ENCODE measurements at places on chromosomes 4 and X.

GRCh38 chrX:109409181-109409580, 72.7 kb downstream of the GUCY2F start:
- no peak for DNase-seq

- no peak for DNase-seq
Observed at GRCh38 chr4:47462799-47463234, 685 bp downstream of the COMMD8 start.

DNA sequence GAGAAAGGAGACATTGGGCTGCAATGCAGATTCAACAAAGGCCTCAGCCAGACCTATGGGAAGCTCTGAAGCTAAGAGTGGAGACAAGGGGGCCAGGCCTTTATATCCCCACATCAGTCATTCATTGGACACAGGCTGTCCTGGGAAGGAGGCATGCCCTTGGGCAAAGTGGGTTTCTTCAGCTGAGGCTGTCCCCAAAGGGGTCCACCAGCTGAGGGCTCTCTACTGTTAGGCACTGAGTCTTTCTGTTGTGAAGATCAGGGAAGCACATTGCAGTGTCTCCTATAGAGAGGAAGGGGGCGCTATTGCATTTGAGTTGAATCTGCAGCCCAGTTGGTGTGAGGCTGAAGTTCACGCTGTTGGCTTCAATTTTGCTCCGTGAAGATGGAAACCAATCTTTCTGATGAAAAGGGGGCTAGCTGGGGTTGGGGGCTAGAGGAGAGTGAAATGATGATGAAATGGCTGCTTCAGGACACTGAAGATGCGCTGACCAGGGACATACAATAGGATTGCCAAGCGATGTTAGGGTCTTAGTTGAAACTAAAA, 48.0 kb downstream of the SLC25A5 start:
- peak; percentile 67 for DNase-seq

- no peak for DNase-seq
Observed at GRCh38 chr4:1502976-1503375, 96.7 kb upstream of the NKX1-1 start.

GRCh38 chrX:45842207-45842925, 641.7 kb upstream of the DIPK2B start:
- DNase-seq: no peak

GRCh38 chr4:61866378-61867030, 666.4 kb downstream of the ADGRL3 start:
- no peak for DNase-seq

DNA sequence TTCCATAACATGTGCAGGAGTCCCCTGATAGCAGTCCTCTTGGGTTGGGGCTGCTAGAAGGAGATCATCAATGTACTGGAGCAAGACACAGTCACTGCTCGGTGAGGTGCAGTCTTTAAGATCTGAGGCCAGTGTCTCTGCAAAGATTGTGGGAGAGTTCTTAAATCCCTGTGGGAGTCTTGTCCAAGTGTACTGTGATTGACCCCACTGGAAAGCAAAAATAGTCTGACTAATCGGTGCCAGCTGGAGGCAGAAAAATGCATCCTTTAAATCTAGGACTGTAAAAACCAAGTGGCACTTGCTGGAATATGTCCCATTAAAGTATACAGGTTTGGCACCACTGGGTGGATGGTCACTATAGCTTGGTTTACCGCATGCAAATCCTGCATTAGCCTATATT, 31.1 kb downstream of the SULT1E1 start:
- no peak for DNase-seq

DNA sequence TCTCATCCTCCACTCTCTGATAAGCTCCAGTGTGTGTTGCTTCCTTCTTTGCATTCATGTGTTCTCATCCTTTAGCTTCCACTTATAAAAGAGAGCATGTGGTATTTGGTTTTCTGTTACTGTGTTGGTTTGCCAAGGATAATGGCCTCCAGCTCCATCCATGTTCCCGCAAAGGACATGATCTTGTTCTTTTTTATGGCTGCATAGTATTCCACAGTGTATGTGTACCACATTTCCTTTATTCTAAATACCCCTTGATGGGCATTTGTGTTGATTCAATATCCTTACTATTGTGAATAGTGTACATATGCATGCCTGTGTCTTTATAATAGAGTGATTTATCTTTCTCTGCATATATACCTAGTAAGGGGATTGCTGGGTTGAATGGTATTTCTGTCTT, 155.1 kb downstream of the DCK start:
- no peak for DNase-seq

DNA sequence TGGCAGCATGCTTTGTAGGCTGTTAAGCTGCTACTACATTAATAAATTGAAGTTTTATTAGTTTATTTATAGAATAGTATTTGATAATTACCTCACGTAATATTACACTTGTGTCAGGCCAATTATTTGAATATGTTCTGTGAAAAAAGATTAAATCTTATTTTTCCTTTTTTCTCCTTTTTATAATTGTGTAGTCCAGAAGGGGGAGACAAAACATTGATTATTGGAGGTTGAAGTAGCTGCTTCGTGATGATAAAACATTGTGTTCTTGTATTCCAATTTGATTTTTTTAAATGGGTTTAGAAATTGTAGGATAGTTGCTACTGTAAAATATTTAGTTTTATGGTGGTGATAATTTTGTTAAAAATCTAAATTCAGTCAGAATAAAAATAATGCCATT, 85.7 kb downstream of the DIAPH2 start:
- DNase-seq: peak; percentile 1

- no peak for DNase-seq
Observed at GRCh38 chr4:152938237-152938947, 2.3 kb downstream of the FHDC1 start.

DNA sequence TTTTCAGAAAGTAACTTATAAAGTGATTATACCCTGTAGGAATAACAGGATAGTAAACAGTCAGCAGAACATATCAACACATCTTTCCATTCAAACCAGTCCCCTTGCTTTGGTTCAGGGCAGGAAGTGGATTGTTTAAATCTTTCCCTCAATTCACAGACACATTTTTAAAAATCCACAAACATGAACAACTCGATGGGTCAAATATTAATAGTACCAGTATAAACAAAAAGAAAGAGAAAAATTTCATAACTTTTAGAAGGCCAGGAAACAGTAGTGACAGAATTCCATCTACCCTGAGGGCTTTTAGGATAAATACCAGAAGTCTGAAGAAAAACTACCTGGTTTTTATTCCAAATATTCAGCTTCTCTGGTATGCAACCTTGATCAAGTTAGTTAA, 1072.8 kb upstream of the PABPC4L start:
- no peak for DNase-seq

GRCh38 chrX:643241-643595, 12.6 kb downstream of the SHOX start:
- DNase-seq: no peak

GRCh38 chr4:185171373-185172071, 28.5 kb downstream of the SLC25A4 start:
- DNase-seq: no peak

DNA sequence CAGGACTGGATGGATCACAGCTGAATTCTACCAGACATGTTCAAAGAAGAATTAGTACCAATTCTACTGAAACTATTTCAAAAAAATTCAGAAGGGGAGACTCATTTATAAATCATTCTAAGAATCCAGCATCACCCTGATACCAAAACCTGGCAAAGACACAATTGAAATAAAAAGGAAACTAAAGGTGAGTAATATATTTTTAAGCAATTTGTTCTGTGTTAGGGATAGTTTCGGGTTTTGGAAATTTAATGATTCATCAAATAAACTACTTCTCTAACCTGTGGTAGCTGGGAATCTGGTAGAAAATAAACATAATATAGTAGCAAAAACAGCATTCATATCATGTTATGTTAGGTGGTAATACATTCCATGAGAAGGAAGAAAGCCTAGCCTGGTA, 662.2 kb upstream of the BOD1L1 start:
- peak; percentile 42 for DNase-seq

GRCh38 chrX:7133050-7133440, 14.5 kb upstream of the STS start:
- no peak for DNase-seq

DNA sequence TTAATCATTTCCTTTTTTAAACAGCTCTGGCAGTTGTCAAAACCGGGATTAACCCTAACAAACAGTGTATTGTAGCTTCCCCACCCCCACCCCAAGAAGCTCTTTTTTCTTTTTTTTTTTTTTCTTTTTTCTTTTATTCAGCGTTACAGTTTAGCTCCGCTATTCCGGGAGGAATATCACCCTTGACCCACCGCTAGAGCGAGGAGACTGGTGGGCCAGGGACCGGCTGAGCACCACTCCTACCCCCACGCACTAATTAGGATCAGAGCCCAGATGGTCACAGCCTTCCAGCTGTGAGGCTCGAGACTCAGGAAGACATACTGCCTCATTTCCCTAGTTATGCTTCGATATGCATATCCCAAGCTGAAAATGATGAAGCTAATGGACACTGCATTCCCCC, 2.0 kb downstream of the PARM1 start:
- no peak for DNase-seq

DNA sequence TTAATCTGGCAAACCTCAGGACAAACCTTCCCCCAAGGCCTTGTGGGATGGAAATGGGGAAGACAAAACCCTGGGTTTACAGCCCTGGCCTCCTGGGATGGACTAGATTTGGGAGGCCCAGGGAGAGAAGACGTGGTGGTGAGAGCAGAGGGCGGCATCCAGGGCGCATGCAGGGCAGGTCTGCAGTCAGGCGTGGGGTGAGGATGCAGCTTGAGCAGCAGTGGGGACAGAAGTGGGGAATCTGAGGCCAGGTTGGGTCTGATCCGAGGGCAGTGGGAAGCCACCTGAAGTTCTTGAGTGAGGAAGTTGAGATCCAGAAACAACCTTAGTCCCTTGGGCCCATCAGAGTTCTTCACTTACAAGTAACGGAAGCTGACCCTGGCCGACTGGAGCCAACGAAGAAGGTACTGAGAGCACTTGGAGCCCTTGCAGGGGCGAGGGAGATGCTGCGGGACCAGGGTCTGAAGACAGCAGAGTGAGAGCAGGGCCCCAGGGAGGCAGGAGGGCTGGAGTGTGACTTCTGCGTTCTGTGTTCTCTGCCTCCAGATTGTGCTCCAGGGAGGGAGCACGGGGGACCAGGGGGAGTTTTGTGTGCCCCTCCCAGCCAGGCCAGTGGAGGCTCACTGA, 42.0 kb upstream of the GPR78 start:
- no peak for DNase-seq

GRCh38 chr4:154424810-154425484, 66.7 kb downstream of the DCHS2 start:
- DNase-seq: no peak

DNA sequence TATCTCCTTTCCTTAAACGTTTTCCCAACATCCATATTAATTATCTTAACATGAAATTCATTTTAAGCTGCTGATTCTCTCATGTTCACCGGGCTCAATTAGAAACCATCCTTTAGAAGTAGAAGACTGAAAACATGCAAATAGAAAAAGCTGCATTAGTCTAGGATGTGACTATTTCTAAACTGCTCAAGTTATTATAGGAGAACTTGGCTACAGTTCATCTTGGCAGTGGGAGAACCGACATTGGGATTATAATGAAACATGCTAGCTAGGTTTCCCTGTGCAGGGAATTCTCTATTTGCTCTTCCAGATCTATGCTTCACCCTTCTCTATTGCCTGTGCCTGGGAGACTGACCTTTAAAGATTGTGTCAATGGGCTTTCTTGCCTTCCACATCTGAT, 151.0 kb upstream of the PPARGC1A start:
- no peak for DNase-seq

DNA sequence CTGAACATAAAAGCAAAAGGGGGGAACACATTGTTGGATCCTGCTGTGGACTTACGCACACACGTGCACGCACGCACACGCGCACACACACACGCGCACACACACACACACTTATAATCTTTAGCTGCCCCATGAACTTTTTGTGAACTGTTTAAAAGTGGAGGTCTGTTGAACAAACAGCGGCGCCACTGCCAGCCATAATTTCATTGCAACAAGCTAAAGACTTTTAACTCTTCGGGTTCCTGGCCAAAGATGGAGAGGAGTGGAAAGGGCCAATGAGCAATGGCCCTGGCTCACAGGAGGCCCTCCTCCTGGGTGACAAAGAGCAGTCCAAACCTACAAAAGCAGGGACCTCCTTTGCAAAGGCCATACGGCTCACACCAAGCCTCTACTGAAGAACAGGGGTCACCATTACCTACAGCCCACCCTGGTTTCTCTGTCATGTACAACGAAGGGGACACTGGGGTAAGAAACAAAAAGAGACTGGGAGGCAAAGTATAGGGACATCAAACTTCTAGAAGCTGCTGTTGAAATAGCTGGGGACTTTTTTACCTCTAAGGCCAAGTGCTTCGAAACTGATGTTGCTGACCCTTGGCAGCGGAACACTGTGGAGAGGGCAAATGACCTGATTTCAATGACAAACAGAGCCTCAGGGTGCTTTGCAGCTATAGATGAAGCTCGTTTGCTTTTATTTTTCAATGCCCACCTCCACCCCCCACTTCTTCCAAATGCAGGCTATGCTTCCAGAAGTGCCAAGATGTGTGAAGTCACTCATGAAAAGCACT, 16.7 kb downstream of the BCOR start:
- no peak for DNase-seq

DNA sequence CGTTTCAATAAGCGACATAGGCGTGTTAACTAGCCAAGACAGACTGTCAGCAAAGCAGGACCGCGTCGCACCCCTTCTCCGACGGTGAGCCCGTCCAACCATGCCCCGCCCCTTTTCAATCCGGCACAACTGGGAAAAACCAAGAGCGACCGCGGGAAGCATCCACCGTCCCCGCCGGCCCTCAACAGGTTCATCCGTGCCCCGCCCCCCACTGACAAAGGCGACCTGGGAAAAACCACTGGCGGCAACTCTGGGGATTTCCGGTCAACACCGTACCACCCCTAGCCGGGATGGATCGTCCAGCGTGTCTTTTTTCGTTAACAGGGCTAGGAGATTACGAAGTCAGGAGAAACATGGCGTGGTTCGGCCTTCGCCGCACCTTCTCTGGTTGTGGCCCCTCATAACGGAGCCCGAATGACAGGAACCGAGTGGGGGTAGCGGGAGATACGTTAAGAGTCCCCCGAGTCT, 377 bp downstream of the TIMM17B start:
- peak; percentile 68 for DNase-seq

DNA sequence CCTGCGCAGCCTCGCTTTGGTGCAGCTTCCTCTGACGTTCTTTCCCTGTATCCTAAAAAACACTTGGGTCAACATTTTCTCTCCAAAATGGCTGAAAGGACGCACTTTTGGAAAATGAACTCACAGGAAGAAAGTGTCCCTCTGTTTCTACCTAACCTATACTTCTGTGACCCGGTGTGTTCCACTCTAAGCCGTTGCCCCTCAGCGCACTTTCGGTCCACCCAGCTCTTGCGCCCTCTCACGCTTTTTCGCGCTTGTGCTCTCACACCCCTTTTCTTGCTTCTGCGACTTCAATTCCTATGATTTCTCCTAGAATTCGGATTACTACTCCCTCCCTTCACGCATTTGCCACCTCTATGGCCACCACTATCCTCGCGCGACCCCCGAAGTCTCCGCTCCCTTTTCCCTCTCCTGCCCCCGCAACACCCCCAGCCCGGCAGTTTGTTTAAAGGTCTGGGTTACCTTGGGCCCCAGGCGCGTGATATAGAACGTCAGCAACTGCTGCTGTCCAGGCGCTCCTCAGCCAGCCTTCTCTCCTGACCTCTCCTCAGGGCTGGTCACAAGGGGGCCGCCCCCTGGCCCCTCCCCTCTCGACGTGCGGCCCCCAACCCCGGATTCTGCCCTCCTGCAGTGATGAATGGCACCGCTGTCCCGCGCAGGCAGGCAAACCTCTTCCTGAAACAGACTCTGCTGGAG, at the start of gene USP51:
USP51 (minus strand) TSS at position 535 of the 696 bp plus-strand sequence. CDS start 909 bp downstream, outside the sequence.
- no peak for DNase-seq
